Keratinocyte (primary cell): ENCODE measurements at places on chromosomes 11 and 22. TPM values are rescaled to one million over a fixed set of nuclear protein-coding genes. Genes with fewer than 3 reads are reported as not detected.

Gene IGSF9B
- 0.30 to 0.66 TPM (median 0.36 TPM) in 3 replicates for polyA plus RNA-seq

Gene PKDREJ
- polyA plus RNA-seq = 0.01 TPM in 3 replicates

Gene MMP27
- polyA plus RNA-seq = not detected in 3 replicates

Gene HEPACAM
- polyA plus RNA-seq = not detected in 3 replicates

Gene GAL
- polyA plus RNA-seq = 2.2 to 2.6 TPM (median 2.4 TPM) in 3 replicates

Gene MOV10L1
- not detected in 3 replicates for polyA plus RNA-seq

Gene LARGE1
- polyA plus RNA-seq = 4.5 to 6.5 TPM (median 5.8 TPM) in 3 replicates

Gene MS4A3
- not detected in 3 replicates for polyA plus RNA-seq
